ENCODE measurements at places on chromosomes 7 and 10.

- DNase-seq, result peak; percentile 14
These were observed 604.1 kb downstream of the GALNT17 start for GRCh38 chr7:71735961-71736556.

GRCh38 chr7:39971924-39972323 lies 21.9 kb downstream of the CDK13 start:
- no peak for DNase-seq

- no peak for DNase-seq
These were observed 1.2 kb downstream of the COL26A1 start for GRCh38 chr7:101363734-101364374.

GRCh38 chr10:24891823-24892222 lies 60.6 kb downstream of the PRTFDC1 start:
- peak; percentile 70 for DNase-seq

GRCh38 chr10:4352414-4352961 lies 473.5 kb upstream of the AKR1E2 start:
- no peak for DNase-seq

DNA sequence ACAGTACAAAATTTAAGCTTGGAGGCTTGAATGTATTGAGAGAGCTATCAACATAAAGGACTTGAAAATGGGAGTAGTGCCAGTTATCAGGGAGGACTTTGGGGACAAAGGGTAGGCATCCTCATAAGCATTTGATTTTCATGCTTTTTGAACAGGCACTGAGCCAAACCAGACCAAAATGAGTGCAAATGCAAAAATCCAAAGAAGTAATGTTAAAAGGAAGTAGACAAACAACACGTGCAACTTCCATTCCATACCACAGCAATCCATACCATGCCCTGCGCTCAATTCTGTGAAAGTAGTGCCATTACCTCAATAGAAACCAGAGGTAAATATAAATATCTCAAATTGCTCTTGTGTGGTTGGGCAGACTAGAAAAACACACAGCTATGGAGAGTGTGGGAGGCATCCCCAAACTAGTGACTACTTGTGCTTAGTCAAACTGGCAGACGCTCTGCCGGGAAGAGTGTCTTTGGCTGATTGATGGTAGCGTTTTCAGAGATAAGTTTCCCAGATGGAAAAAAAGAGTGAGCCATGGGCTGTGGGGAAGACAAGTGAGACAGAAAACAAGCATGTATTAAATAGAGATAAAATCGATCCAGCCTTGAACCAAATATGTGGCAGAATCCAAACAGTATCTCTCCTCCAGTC lies 161.5 kb downstream of the CREB5 start:
- no peak for DNase-seq

DNA sequence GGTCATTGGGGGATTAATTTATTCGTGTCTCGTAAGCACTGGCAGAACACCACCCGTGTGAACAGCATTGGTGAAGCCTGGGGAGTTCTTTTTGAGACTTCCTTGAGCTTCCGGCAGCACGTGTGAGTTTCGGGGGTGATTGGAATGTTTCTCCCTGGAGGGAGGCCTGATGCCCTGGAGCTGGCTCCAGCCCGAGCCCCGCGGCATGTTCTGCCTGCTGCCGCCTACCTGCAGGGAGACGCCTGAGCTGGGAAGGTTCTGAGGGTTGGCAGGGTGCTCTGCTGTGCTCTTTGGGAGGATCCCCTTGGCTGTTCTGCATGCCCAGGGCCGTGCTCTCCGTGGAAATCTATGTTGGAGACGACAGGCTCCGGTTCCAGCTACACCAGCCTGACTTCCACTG lies 159.3 kb downstream of the MGMT start:
- no peak for DNase-seq

GRCh38 chr10:102919246-102919959 lies 1.3 kb downstream of the CNNM2 start:
- no peak for DNase-seq

DNA sequence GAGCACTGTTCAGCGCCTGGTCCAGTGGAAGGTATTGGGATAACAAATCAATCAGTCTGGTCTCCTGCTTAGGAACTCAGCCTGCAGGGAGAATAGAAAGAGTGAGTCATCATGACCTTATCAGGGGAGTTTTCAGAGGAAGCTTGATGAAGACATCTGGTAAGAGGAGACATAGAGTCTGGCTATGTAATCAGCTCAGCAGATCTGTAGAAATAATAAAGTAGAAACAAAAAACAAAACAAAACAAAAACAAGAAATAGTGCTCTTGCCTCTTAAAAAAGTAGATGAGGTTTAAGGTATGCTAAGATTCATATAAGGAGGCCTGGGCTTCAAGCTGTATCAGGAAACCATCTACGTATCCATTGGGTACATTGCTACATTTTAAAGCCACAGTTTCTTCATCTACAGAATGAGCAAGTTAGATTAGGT lies 14.4 kb downstream of the TAS2R41 start:
- DNase-seq, result no peak
